ENCODE measurements at places on chromosomes 16 and 17.

DNA sequence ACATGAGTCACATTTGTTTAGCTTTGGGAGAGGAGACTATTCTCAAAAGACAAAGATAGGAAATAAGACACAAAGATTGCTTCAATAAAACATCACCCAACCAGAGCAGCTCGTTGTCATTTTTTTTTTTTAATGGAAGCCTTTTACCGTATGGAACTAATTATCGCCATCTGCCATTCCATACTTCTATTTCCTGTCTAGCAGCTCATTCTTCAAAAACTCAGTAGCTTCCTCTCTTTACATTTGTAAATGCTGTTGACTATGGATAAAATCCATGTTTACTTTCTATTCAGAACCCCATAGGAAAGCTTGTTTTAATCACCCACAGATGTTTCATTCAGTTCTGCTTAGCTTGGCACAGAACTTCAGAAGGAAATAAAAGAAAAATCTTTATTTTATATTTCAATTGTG, 110.0 kb upstream of the PSMD7 start:
- DNase-seq: no peak

- no peak for DNase-seq
Observed at GRCh38 chr16:9192746-9193145, 101.3 kb downstream of the HAPSTR1 start.

DNA sequence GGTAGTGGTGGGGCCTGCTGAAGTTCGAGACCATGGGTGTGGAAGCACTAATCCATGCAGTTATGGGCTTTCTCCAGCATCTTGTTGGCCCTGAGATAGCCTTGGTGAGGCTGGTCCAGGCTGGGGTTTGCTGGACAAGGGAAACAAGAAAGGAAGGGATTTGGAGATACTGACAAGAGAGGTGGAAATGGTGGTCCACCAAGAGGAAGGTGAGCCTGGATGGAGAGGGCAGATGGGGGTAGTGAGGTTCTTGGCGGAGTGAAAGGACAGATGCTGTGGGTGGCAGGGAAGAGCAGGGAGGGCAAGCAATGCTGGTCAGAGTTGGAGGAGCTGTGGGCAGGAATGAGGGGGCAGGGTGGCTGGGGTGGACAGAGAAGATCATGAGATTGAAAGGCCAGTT, 5.5 kb upstream of the SMPD3 start:
- no peak for DNase-seq

- DNase-seq: no peak
Observed at GRCh38 chr16:866252-866896, 65.8 kb upstream of the GNG13 start.

GRCh38 chr17:56661906-56662305, 68.4 kb downstream of the NOG start:
- DNase-seq: no peak

DNA sequence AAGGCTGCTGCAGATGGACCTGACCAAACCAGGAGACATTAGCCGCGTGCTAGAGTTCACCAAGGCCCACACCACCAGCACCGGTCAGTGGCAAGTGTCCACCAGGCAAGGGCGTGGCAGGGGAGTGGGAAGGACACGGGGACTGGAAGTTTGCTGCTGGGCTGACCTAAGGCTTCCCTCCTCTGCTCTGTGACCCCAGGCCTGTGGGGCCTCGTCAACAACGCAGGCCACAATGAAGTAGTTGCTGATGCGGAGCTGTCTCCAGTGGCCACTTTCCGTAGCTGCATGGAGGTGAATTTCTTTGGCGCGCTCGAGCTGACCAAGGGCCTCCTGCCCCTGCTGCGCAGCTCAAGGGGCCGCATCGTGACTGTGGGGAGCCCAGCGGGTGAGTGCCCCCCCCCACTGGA, 4.8 kb downstream of the HSD11B2 start:
- no peak for DNase-seq

- DNase-seq: no peak
Observed at GRCh38 chr16:64292953-64293352, 828.9 kb downstream of the CDH11 start.

GRCh38 chr16:67716097-67716496, 3.0 kb downstream of the GFOD2 start:
- DNase-seq: no peak

GRCh38 chr16:87681981-87682570, 79.8 kb downstream of the JPH3 start:
- DNase-seq: no peak

- DNase-seq: no peak
Observed at GRCh38 chr16:11916524-11917285, 949 bp upstream of the GSPT1 start.

Measured in activated effector memory CD4-positive, alpha-beta T cell treated with Interleukin-2 at 50 U/mL for 16 hours (primary cell).